ENCODE measurements at places on chromosomes 5 and 9.

- no peak for DNase-seq
These were observed 82.6 kb downstream of the SH3PXD2B start for GRCh38 chr5:172371684-172372083.

DNA sequence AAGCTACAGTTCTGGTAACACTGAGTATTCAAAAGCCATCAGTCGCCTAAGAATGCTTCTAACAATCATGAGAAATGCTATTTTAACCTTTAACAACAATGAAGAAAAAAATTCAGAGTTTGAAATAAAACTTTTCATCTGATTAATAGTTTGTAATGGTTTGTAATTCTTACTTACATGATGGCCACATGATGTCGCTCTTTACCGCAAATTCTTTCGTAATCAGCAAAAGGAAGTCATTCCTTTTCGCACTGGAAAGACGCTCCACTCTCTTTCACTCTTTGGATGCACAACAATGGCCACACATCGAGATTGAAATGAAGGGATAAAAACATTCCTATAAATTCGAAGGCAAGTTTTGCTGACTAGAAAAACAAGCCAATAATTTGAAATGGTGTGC, at the start of gene PCDHA7:
PCDHA7 (plus strand) TSS at position 277 of the 400 bp plus-strand sequence; CDS start at position 392, 115 bp downstream.
- no peak for DNase-seq

DNA sequence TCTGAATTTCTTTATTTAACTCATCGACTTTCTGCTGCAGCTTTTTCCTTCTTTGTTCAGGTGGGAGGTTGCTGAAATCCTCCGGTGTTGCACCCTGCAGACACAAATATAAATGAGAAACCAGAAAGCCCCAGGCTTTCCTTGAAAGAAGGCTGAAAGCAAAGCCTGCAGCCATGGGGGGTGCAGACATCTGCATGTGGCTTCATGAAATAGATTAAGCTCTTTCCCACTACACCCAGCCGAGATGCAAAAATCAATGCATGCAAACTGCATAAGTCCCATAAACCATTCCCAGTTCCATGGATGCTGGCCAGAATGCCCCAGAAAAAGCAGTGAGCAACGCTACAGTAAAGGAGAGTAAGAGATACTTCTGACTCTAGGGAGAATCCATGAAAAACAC, 73.6 kb downstream of the USP20 start:
- DNase-seq = no peak

GRCh38 chr5:80884929-80885328, 75.2 kb upstream of the RASGRF2 start:
- no peak for DNase-seq

- no peak for DNase-seq
These were observed 1.4 kb downstream of the NCS1 start for GRCh38 chr9:130173666-130173983.

DNA sequence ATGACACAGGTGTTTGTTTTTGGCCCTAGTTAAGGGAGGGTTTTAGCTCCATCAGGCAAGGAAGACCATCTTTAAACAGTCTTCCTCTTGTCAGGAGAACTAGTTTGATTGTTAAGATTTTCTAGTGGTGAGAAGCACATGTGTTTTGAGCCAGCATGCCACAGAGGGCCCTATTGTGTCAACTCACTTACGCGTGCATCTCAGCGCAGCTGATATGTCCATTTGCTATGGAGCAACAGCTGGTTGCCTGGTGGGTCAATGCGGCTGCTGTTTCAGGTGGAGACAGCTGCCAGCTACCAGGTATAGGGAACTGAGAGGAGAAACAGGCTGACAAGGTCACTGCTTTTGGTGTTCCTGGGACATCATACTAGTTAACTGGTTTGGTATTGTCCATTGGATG, 100.5 kb upstream of the PRRC1 start:
- no peak for DNase-seq

DNA sequence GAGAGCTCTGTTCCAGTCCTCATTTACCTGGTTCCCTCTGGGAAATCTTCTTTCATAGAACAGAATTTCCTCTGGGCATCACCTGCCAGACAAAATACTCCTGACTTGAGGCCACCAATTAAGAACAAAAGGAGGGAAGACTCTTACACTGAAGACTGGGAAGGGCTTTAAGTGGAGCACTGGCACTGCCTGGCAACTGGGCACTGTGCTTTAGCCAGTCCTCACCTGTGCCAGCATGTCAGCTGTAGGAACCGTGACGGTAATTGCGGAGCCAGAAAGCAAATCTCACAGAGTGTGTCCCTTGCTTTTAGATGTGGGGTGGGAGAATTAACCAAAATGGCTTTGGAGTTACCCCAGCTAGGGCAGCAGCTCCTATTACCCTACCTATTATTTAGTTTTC, 40.6 kb downstream of the FAM219A start:
- no peak for DNase-seq

Data from OCI-LY7 (cell line).